Pulmonary artery endothelial cell (primary cell): ENCODE measurements at places on chromosomes 5 and 9. TPM values are rescaled to one million over a fixed set of nuclear protein-coding genes. Genes with fewer than 3 reads are reported as not detected.

ZNF484 gene
- total RNA-seq, result 10.0 and 16.1 TPM in 2 replicates

PLPP7 gene
- total RNA-seq, result 1.5 and 3.6 TPM in 2 replicates

TTC23L gene
- under 0.01 and 0.04 TPM in 2 replicates for total RNA-seq

FOXD4 gene
- total RNA-seq, result 0.13 and 0.14 TPM in 2 replicates

NCBP1 gene
- 40.4 and 65.0 TPM in 2 replicates for total RNA-seq

CCNB1 gene
- 119 and 260 TPM in 2 replicates for total RNA-seq

CTNND2 gene
- not detected in 2 replicates for total RNA-seq

ORM2 gene
- total RNA-seq, result not detected in 2 replicates

ADGRD2 gene
- total RNA-seq, result not detected in 2 replicates

NKD2 gene
- total RNA-seq, result 0.13 TPM in 1 of 2 replicates, not detected in the other

PGGT1B gene
- total RNA-seq, result 22.9 and 28.9 TPM in 2 replicates

MSMP gene
- total RNA-seq, result 8.5 and 23.2 TPM in 2 replicates

FGF10 gene
- total RNA-seq, result not detected in 2 replicates

CARD9 gene
- 0.59 and 1.1 TPM in 2 replicates for total RNA-seq

GBGT1 gene
- 17.3 and 21.5 TPM in 2 replicates for total RNA-seq

HTR4 gene
- not detected in 2 replicates for total RNA-seq

PWWP2A gene
- 13.4 and 17.0 TPM in 2 replicates for total RNA-seq

FGD3 gene
- not detected in 2 replicates for total RNA-seq

FKTN gene
- 15.8 and 21.4 TPM in 2 replicates for total RNA-seq

DNM1 gene
- total RNA-seq, result 0.33 and 0.39 TPM in 2 replicates

MSANTD3 gene
- total RNA-seq, result 66.4 and 71.3 TPM in 2 replicates

MLANA gene
- total RNA-seq, result not detected in 2 replicates

TLE1 gene
- total RNA-seq, result 42.4 and 54.5 TPM in 2 replicates

SV2C gene
- total RNA-seq, result not detected in 2 replicates

NPR3 gene
- total RNA-seq, result 0.04 and 0.07 TPM in 2 replicates

FOXD4L4 gene
- total RNA-seq, result 0.20 and 0.25 TPM in 2 replicates

PCDHGA8 gene
- total RNA-seq, result 0.46 and 0.95 TPM in 2 replicates

GFI1B gene
- total RNA-seq, result not detected in 2 replicates

PCDHA9 gene
- total RNA-seq, result 0.04 TPM in 1 of 2 replicates, not detected in the other

MARCOL gene
- total RNA-seq, result not detected in 2 replicates

NAA35 gene
- total RNA-seq, result 17.6 and 22.2 TPM in 2 replicates

CEP120 gene
- 14.2 and 16.9 TPM in 2 replicates for total RNA-seq

NR6A1 gene
- 0.20 and 0.39 TPM in 2 replicates for total RNA-seq

EQTN gene
- total RNA-seq, result not detected in 2 replicates

CCNI2 gene
- total RNA-seq, result 0.04 TPM in 1 of 2 replicates, not detected in the other

RNF183 gene
- total RNA-seq, result not detected in 2 replicates

TMEM215 gene
- under 0.01 and 0.18 TPM in 2 replicates for total RNA-seq

AGXT2 gene
- total RNA-seq, result not detected in 2 replicates

ANKRD55 gene
- 0.33 and 0.74 TPM in 2 replicates for total RNA-seq

ACER2 gene
- 5.5 and 8.1 TPM in 2 replicates for total RNA-seq

ECM2 gene
- 0.13 and 0.18 TPM in 2 replicates for total RNA-seq

PCDHGB6 gene
- total RNA-seq, result 2.0 and 2.1 TPM in 2 replicates

ELAVL2 gene
- total RNA-seq, result 0.07 TPM in 1 of 2 replicates, not detected in the other
